ENCODE measurements at places on chromosomes 1 and 21.

GRCh38 chr1:112956544-112957132 lies 642 bp upstream of the SLC16A1 start:
- H3K4me3 ChIP-seq, result peak overlapping the region; percentile 89
- no peak for DNase-seq
- peak overlapping the region; percentile 91 for H3K27ac ChIP-seq
- H3K36me3 ChIP-seq, result no peaks in the 10 kb centered on the region
- peaks cover 4% of the 10 kb centered on the region for H3K4me1 ChIP-seq

DNA sequence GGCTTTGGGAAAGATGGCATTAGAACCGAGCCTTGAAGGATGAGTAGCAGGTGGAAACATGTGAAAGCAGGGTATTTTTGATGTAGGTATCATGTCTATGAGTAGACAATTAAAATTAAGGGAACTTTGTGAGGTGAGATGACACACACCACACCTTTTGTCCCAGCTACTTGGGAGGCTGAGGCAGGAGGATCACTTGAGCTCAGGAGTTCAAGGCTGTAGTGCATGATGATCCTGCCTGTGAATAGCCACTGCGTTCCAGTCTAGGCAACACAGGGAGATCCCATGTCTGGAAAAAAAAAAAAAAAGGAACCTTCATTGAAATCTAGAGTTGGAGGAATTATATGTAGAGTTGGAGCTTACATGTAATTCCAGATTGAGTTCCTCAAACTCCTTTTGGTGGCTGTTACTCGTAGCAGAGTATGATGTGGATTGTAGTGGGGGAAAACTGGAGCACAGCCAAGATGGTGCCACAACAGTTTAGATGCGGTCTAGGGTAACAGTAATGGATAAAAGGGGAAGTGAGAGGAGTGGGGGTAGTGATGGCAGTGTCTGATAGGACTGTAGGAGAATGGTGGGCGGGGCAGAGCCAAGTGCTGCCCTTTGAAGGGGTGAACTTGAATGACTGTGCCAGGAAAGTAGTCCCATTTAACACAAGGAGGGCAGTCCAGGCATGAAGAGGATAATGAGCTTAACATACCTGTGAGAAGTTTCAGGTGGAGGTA lies 17.4 kb downstream of the AK4 start:
- peak overlapping the region; percentile 28 for H3K27ac ChIP-seq
- H3K27me3 ChIP-seq, result no peaks in the 10 kb centered on the region
- H3K36me3 ChIP-seq, result no peaks in the 10 kb centered on the region
- H3K4me1 ChIP-seq, result peaks cover 43% of the 10 kb centered on the region

DNA sequence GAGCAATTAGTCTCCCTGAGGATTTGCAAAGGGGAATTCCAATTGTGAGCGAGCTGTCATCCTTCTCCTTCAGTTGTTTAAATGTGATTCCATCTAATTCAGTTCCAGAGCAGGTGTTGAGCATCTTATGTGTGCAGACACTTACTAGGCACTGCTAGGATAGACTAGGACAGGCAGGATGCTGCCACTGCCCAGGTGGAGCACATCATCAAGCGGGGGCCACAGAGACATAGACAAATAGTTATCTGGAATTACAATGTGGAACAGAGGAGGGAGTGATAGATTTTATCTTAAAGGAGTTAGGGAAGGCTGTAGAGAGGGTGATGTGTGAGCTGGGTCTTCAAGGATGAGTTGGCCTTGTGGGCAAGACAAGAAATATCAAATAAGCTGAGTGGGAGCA lies 55.9 kb downstream of the CDC7 start:
- no peaks in the 10 kb centered on the region for H3K4me1 ChIP-seq
- no peak overlapping the region for H3K4me3 ChIP-seq
- no peaks in the 10 kb centered on the region for H3K27me3 ChIP-seq
- H3K27ac ChIP-seq, result no peak overlapping the region
- no peak for DNase-seq
- H3K36me3 ChIP-seq, result no peaks in the 10 kb centered on the region

- no peak for DNase-seq
- no peaks in the 10 kb centered on the region for H3K36me3 ChIP-seq
- H3K4me3 ChIP-seq, result no peak overlapping the region
- peaks cover 7% of the 10 kb centered on the region for H3K4me1 ChIP-seq
- H3K27me3 ChIP-seq, result no peaks in the 10 kb centered on the region
These were observed 30.4 kb downstream of the APP start for GRCh38 chr21:26140164-26140579.

DNA sequence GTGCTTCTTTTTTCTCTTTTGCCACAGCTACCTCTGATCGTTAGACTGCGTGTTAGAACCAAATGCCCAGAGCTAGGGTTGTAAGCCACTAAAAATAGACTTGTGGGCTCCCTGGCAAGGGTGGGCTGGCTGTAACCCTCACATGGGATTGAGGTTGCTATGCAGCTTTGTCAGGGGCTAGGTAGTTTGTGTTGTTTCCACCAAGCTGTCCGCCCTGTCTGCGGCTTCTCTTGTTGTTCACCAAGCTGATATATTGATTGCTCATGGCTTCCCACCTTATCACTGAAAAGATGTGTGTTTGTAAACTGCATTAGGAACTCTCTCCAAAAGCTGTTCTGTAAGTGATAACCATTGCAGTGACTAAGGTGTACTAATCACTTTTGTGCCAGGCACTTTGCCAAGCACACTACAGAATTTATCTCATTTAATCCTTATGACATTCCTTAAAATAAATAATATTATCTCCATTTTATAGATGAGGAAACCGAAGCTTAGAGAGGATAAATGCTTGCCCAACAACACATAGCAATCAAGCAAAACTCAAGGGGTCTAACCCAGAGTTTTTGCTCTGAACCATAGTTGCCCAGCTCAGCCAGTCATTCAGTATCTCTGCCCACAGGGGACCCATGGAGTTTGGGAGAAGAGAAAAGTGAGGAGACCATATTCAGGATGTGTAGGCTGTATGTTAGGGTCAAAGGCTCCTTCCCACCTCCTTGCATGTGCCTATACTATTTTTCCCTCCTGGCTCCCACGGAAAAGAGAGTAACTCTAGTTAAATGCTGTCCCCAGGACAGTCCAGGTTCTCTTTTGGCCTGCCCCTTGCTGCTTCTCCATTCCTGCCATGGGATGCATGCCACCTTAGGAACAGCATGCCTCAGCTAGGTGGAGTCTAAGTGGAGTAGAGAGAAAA lies 42.2 kb upstream of the TARBP1 start:
- H3K36me3 ChIP-seq, result no peaks in the 10 kb centered on the region
- no peak overlapping the region for H3K4me3 ChIP-seq
- H3K4me1 ChIP-seq, result peaks cover 26% of the 10 kb centered on the region
- H3K27ac ChIP-seq, result no peak overlapping the region
- no peak for DNase-seq

Measured in liver (tissue), 10 donors.